ENCODE measurements at places on chromosomes 11 and 22.

DNA sequence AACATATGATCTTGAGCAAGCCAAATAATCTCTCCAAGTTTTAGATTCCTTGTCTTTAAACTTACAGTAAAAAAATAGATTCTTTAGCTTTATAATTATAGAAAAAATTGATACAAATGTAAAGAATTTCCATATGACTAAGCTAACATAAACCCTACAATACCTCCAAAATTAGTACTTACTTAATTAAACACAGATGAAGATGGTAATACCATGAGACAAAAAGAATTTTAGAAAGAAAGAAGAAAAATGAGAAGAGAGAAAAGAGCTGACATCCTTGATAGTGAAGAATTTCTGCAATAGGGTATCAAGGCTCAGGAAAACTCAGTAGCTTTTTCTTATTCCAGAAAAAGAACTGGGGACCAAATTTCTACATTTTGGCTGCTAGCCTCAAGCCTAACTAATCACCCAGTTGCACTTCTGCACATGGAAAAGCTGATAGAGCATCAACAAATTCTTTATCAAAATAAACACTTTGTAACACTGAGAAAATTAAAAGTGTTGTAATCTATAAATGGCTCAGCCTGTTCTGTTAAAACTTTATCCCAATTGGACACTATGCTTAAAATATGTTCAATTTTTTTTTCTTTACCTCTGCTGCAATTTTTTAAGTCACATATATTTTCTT is 24.7 kb upstream of the SOX6 start:
- DNase-seq: no peak

GRCh38 chr11:17547051-17547577 is at the start of gene OTOG:
OTOG (plus strand) TSS chr11:17547259; CDS start chr11:17547373, 114 bp downstream.
- DNase-seq: no peak

GRCh38 chr11:66004186-66004585 is 1.9 kb downstream of the BANF1 start:
- no peak for DNase-seq

DNA sequence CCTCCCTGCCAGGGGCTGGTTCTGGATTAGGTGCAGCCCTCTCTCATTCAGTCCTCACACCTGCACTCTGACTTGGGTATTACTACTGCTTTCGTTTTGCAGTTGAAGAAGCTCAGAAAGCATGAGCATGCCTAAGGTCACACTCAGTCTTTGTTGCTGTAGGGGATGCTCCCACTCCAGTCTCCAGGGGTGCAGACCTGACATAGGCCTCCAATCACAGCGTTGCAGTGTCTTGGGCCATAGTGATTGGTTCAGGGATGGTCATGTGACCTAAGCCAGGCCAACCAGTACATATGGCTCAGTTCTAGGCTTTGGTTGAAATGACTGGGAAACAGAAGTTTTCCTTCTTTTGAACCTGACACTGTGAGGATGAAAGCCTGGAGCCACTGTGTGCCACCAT is 61.7 kb downstream of the FBXO7 start:
- DNase-seq: no peak

GRCh38 chr11:122007601-122008071 is 108.4 kb downstream of the BLID start:
- DNase-seq: peak; percentile 72

GRCh38 chr11:6677018-6677417 is 6.1 kb downstream of the MRPL17 start:
- DNase-seq: no peak

- DNase-seq: no peak
Measured at GRCh38 chr11:132158091-132158490, 787.7 kb downstream of the NTM start.

DNA sequence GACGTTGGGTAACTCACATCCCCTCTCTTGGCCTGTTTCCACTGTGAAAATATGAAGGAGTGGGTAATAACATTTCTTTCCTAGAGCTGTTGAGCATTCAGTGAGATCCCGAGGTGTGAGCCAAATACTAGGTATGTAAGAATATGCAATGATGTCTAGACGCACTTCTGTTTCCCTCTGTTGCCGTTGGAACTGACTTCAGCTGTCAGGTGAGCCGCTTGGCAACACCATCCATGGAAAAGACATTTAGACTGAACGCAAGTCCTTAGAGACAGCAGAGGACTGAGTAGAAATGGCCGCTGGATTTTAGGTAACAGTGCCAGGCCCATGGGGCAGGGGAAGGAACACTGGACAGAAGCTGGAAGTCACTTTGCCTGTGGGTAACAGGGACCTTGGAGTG is 29.5 kb upstream of the SHANK2 start:
- DNase-seq: no peak

DNA sequence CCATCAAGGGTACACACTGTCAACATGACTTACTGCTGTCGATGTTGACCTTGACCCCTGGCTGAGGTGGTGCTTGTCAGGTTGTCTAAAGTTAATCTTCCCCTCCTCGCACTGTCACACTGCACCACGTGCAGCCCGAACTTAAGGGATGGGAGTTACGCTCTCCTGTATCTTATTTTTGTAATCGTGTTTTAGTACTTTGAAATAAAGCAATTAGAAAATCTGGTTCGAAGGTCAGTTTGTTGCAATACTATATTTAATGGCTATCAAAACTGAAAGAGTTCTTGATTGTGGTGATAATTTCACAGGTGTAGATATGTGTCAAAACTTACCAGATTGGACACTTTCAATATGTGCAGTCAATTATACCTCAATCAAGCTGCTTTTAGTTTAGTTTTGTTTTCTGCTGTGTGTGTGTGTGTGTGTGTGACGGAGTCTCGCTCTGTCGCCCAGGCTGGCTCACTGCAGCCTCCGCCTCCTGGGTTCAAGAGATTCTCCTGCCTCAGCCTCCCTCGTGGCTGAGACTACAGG is 10.7 kb upstream of the ST14 start:
- DNase-seq: no peak

- no peak for DNase-seq
Measured at GRCh38 chr11:22433094-22433455, 94.9 kb downstream of the SLC17A6 start.

DNA sequence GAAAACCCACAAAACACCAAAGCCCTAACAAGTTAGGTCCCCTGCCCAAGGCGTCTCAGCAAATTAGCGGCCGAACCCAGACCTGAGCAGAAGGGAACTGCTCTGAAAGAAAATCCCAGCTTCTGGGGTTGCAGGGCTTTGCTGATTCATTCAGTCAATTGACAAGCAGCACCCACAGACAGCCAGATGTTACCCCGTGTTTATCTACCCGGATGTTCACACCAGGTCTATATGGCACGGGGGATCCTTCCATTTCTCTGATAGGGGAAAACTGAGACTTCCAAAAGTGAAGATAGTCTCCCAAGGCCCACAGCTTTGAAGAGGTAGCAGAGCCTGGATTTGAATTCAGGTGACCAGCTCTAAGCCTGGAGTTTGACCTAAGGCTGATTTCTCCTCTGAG is 14.0 kb upstream of the OAF start:
- DNase-seq: no peak

DNA sequence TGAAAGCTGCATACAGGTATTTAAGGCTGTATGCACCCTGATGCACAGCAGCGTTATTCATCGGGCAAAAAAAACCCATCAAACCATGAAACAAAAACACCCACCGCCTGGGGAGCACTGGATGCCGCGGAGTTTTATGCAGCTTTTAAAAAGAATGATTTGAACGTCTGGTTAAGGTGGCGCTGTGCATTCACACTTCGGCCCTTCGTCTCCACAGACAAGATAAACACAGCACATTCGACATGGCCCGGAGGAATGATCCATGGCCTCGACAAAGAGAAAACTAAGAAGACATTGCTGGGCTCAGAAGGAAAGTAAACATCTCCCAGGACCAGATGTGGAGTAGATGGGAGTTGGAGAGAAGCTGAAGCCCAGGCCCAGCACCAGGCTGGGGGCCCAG is 40.8 kb upstream of the GAL start:
- no peak for DNase-seq

- no peak for DNase-seq
Measured at GRCh38 chr11:108206969-108207682, 15.3 kb downstream of the NPAT start.

GRCh38 chr11:79973721-79974617 is 533.1 kb upstream of the TENM4 start:
- DNase-seq: peak; percentile 7

- DNase-seq: no peak
Measured at GRCh38 chr11:12482839-12483238, 105.5 kb downstream of the PARVA start.

- DNase-seq: no peak
Measured at GRCh38 chr11:1299621-1300020, 9.8 kb downstream of the TOLLIP start.

- no peak for DNase-seq
Measured at GRCh38 chr11:26248661-26249060, 83.3 kb upstream of the ANO3 start.

DNA sequence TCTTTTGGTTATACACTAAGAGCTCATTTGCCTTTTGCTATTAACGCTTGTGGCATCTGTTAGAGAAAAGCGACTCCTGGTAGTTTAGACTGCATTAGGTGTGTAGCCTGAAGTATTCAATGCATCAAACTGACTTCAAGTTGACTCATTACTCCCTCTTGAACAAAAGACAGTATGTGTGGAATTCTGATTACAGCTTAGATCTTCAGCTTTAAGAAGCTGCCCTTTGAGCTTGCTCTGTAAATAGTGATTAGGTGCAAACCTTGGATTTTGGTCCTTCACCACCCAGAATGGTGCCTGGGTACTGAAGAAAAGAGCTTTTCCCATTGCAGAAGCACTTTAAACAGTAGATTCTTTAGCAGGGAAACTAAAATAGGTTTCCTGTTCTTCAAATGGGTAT is 62.1 kb downstream of the FAT3 start:
- no peak for DNase-seq

GRCh38 chr11:62108971-62109404 is 14.8 kb upstream of the INCENP start:
- DNase-seq: no peak

- DNase-seq: no peak
Measured at GRCh38 chr11:104529213-104529612, 365.3 kb upstream of the PDGFD start.

GRCh38 chr11:4025967-4026324 is 68.7 kb upstream of the RRM1 start:
- DNase-seq: no peak

- DNase-seq: no peak
Measured at GRCh38 chr11:11422411-11423128, 69.5 kb upstream of the CSNK2A3 start.

- DNase-seq: peak; percentile 7
Measured at GRCh38 chr11:112024178-112024772, 933 bp upstream of the DLAT start.

DNA sequence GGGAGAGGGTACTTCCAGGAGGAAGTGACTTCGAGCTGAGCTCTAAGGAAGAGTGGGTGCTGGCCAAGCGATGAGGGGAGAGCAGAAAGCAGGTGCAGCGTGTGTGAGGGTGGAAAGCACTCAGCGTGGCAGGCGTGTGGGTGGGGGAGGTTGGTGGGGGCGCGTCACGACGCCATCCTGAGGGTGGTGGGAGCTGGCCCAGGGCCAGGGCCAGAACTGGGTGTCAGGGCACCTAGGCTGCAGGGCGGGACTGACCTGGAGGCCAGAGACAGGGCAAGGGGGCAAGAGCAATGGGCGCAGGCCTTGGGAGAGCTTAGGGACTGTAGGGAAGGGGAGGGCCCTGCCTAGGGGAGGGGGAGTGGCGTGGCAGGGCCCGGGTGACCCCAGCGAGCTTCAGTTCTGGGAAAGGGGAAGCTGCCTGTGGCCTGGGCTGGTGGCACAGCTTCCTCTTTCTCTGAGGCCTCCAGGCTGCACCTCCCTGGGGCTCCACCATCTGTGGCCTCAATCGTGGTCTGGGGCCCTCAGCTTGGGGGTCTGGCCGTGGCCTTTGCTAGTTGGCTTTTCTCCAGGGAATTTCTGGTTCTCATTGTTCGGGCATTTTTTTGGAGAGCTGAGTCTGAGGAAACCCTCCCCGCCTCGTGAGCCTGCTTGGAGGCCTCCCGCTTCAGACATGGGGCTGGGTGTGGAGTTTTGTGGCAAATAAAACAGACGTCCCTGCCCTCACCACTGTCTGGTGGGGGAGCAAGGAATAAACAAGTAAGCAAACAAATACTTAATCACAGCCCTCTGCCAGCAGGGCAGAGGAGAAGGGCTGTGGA is 8.9 kb downstream of the RELT start:
- DNase-seq: no peak

DNA sequence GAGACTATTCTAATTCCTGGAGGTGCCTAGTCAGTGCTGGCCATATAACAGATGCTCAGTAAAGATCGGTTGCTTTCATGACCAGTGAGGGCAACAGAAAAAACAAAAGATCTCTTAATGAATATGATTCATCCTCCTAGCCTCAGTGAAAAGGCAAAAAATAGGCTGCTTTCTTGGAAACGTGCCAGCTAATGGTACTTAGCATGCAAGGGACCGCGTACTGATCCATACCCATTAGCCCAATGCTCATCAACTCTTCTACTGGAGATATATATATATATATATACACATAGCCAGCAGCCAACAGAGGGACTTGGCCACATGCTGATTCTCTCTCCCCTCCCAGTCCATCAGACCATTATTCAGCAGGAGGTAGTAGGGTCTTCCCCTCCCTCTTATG is 320.4 kb downstream of the KIRREL3 start:
- peak; percentile 81 for DNase-seq

GRCh38 chr11:1256257-1257045 is 33.6 kb downstream of the MUC5B start:
- DNase-seq: no peak

DNA sequence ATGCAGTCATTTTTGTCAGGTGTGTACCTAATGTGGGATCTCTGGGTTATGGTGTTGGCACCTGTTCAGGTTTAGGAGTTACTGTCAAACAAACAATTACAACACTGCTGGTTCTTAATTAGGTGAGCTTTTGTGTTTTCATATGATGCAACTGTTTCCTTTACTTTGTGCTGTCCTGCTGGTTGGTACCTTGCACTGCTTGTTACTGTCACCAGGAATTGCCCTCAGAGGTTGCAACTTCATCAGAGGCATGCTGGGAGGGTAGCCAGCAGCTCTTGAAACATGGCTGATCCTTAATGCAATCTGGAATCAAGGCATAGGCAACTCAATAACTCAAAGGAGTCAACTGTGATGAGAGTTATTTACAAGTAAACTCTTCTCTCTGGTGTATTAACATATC is 400.3 kb downstream of the MIAT start:
- DNase-seq: no peak

Measured in foreskin melanocyte (primary cell).